ENCODE measurements at places on chromosomes 1 and 21.
A peak's percentile ranks its signal among the peaks of the same experiment; 100 is the strongest.

DNA sequence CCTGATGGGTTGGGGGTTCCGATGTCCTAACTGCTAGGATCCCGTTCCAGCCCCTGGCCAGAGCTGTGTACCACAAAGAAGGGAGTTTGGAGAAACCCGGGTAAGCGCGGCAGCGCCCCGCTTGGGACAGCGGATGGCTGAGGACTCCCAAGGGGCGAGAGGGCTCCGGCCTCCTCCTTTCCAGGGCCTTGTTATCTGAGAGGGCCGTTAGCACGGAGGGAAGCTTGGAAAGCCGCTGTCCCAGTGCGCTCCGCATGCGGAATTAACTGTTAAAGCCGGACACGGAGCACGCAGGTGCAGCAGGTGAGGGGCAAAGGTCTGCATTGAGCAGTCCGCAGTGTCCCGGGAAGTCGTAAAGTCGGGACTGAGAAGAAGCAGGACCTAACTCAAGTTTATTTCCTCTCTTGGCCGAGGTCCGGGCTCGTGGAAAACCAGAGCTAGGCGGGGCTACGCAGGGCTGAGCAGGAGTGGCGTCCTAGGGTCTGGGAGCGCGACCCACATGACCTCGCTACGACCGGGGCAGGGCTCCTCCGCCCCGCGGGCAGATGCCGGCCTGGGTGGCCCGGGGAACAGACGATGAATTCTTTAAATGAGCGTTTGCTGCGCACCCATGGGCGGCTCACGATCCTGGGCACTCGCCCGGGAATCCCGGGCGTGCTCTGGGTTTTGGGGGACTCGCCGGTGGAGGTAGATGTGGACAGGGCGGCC lies 4.5 kb downstream of the LHX4 start:
- no peak for DNase-seq

- no peak for DNase-seq
Measured at GRCh38 chr21:9750341-9751086, 770.9 kb upstream of the TPTE start.

DNA sequence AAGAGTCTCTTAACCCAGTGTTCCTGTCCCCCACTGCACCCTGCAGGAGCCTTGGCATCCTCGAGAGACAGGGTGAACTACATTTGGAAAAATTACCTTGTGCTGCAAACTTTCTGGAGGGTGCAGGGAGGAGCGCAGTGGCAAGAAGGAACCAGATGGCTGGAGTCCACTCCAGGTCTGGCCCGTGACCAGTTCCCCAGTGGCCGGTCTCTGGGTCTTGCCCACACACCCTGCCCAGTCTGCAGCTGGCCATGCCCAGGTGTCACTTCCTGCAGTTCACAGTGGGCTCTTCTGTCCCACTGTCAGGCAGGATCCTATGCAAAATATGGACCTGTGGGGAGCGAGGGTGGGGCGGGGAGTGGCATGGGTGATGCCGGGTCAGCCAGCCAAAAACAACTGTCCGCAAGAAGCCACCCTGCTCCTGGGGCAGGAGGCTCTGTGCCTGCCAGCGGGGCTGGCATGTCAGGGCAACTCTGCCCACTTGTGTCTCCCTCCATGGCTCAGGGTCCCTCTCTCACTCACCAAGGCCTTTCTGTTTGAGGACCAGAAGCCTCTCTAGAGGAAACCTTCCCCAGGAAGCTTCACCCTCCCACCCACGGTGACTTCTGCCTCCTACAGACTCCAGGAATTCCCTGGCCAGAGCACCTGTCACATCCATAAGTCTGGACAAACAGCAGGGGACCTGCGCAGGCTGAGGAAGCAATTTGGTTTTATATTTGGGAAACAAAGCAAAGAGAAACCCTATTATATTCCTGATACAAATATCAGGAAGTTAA lies 55.6 kb downstream of the KIF21B start:
- DNase-seq: no peak

DNA sequence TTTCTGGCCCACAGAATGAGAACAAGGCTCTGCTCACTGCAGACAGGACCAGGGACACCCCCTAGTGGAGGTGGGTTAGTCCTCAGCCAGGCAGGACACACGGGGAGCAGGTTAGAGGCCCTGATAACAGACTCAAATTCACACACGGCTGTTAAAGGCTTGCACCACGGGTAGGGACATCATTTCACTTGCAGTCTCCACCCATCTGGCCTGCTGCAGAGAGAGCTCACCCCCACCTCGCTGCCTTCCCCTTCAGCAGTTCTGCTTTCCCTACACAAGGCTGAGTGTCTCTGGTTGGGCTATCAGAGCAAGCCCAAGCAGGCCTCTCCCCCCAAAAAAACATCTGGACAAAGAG lies 20.6 kb downstream of the MEF2D start:
- no peak for DNase-seq

DNA sequence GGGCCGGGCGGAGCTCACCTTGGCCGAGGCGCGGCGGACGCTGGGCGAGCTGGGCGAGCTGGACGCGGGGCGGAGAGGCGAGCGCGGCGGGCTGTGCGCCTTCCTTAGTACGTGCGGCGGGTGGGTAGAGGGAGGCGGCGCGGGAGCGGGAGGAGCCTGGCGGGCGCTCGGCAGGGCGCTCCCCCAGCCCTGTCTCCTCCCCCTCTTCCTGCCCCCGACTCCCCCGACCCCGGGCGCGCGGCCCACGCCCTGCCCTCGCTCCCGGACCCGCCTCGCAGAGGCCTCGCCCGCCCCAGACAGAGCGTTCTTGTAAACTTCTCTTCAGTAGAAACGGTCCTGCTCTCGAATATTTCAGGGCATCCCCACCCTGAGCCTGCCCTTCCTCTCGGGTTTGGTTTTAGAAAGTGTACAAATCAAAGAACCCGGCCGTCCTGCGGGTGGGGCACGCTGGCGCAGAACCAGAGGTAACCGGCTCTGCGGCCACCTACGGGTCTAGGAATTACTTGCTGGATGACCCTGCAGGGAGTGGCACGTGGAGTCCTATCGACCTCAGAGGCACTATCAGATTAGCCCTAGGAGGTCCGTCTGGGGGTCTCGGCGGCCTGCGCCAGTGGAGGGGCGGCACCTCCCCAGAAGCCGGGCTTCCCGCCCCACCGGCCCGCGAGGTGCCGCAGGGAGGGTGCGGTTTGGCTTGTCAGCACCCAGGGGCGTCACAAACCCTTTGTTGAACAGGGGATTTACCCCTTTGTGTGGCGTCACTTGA lies at the start of gene S100A10:
S100A10 (minus strand) TSS at position 126 of the 763 bp plus-strand sequence. CDS start 7,629 bp downstream, outside the sequence.
- no peak for DNase-seq

GRCh38 chr21:16159971-16160350 lies 430.2 kb downstream of the USP25 start:
- DNase-seq: no peak

GRCh38 chr1:46705408-46705807 lies 13.5 kb downstream of the EFCAB14 start:
- no peak for DNase-seq

DNA sequence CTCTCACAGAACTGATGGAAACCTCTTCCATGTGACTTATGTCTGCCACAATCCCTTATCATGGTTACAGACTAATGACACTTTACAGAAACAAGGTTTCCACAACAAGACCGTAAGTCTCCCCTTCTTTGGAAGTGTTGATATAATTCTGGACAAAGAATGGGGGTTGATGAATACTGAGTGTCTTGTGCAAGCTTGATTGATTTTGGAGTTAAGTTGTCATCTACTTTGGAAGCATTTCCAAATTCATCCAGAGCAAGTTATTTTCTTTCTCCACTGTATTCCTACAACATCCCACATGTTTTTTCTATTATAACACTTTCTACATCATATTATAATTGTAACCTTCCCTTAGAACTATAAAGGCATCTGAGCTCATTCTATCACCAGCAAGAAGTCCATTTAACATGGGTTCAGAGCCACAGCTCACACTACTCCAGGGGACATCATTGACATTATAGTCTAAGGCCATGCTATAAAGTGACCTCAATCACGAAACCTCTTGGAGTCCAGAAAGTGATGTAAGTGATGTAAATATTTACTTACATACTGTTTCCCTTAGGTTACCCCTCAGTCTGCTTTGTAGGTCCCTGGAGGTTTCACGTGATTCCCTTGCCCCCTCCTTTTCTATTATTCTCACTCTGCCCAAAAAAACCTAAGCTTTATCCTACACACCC lies 125.7 kb upstream of the PBX1 start:
- DNase-seq: no peak

DNA sequence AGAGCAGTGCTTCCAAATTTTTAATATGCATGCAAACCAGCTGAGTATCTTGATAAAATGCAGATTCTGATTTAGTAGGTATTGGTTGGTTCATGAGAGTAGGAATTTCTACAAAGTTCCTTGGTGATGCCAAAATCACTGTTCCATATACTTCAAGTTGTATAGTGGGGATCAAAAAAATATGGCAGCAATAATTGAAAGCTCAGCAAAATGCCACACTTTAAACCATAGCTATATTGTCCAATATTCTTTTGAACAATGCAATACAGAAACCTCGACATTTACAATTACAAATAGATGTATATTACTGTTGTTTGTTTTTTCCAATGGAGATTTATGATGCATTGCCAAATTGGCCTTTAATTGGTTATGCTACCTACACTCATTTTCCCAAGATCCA lies 55.7 kb upstream of the NCAM2 start:
- DNase-seq: no peak

DNA sequence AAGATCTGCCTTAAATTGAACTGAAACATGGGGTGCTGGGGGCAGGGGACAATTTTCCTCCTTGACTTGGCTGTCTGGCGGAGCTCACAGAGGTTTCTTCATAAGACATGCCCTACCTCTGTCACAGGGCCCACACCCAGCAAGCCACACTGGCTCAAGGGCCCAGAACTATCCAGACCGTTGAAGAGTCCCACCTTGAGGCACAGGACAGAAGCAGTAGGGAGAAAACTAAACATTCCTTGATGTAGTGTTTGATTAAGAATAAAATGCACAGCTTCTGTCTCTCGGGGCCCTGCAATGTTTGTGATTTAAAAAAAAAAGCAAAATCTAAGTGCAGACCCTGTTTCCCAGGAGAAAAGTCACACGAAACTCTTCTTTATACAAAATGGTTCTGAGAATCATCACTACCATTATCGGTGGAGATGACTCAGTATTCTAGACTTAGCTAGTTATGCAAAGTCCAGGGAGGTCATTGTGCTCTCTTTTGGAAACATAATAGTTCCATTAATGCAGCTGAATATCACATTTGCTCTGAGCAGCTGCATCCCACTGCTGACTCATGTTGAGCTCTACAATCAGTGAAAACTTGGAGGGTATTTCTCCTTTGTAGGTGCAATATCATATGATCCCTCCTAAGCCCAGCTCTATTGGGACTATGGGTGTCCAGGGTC lies 53.6 kb upstream of the DIRAS3 start:
- no peak for DNase-seq

DNA sequence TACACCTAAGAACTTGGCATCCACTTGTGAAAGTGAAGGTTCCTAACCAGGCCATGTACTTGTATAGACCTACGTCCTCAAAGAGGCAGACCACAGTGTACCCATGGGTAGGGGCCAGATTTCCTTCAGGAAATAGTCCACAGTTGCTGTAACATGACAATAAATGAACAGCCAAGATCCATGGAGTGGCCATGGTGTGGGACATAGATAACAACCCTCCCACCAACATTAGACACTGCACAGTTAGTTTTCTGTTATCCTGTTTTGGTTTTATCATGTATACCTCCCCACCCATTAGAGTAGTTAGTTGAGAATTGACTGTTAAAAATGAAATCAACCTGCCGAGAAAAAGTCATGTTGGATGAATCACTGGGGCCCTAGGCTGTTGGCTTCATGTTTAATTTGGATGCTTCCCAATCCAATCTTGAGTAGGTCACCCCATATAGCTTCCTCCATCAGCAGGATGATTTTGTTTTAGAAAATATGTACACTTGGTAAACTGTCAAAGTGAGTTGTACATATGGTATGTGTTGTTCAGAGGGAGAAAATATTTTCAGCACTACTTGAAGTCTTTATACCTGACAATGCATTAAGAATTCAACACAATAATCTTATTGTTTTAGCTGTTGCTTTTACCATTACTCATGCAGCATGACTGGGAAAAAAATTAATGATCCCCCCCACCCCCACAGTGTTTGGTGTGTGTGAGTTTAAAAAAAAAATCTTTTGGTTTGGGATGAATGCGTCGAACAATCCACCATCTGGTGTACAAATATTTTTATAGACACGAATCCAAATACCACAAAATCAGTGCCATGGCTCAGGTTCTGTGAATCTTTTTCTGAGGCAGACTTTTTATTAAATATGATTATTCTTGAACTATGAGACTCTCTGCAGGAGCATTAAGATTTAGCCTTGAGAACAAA lies 88.3 kb upstream of the ARHGAP29 start:
- peak; percentile 29 for DNase-seq

DNA sequence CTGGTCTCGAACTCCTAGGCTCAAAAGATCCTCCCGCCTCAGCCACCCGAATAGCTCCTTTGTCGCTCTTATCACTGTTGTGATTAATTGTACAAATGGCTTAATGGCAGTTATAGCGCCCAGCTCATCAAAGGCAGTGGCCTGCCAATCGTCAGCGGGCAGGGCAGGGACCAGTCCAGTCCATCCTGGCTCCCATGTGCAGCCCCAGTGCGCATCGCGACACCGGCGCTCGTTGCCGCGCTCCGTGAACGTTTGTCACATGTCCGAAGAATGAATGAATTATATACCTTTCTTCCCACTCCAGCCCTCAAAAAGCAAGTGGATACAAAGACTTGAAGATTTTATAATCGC lies 18.4 kb downstream of the MTX1 start:
- peak; percentile 82 for DNase-seq

- peak; percentile 4 for DNase-seq
Measured at GRCh38 chr1:189708674-189709073, 769.0 kb downstream of the BRINP3 start.

GRCh38 chr21:21439761-21440160 lies 441.6 kb downstream of the NCAM2 start:
- DNase-seq: no peak

DNA sequence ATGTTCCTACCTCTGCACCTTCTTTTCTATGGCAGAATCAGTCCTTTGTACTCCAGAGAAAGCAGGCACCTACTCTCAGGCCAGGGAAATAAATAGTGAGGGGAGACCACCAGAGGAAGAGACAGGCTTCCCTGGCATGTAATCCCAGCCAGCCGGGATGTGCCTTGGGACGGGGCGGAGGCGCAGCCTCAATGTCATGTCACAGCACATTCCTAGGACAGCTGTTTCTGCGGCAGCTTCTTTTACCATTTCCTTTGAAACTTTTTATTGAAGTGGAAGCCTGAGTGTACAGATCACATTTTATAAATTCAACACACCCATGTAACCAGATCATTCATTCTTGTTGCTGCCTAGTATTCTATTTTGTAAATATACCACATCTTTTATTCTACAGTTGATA lies 67.9 kb upstream of the ZNF326 start:
- DNase-seq: no peak

- DNase-seq: no peak
Measured at GRCh38 chr1:3463408-3463863, 9.0 kb downstream of the ARHGEF16 start.

Data from SHP77 (cell line).